Neural crest cell (in vitro differentiated cells): ENCODE measurements at places on chromosomes 4 and X.
A peak's percentile ranks its signal among the peaks of the same experiment; 100 is the strongest.

GRCh38 chr4:27154706-27155105, 294.1 kb downstream of the STIM2 start:
- no peak for DNase-seq
- H3K4me3 ChIP-seq, result no peak overlapping the region
- H3K27me3 ChIP-seq, result no peaks in the 10 kb centered on the region
- H3K36me3 ChIP-seq, result no peaks in the 10 kb centered on the region

DNA sequence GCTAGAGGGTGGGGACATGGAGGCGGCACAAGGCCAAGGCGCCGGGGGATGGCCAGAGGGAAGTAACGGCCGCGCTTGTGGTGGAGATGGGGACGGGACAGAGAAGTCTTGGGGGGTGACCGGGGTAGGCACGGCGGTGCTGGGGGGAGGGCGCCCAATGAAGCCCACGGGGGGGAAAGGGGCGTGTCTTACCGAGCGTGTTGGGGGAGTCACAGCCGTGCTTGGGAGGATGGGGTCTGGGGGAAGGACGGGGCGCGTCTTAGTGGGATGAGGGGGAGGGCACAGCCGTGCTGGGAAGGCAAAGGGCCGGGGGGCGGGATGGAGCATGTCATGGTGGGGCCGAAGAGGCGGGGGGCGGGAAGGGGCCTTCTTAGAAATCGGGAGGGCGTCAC, 952 bp downstream of the ARSD start:
- H3K4me1 ChIP-seq, result peaks cover 23% of the 10 kb centered on the region
- peaks cover 24% of the 10 kb centered on the region for H3K36me3 ChIP-seq
- H3K27me3 ChIP-seq, result no peaks in the 10 kb centered on the region
- DNase-seq, result peak; percentile 63

DNA sequence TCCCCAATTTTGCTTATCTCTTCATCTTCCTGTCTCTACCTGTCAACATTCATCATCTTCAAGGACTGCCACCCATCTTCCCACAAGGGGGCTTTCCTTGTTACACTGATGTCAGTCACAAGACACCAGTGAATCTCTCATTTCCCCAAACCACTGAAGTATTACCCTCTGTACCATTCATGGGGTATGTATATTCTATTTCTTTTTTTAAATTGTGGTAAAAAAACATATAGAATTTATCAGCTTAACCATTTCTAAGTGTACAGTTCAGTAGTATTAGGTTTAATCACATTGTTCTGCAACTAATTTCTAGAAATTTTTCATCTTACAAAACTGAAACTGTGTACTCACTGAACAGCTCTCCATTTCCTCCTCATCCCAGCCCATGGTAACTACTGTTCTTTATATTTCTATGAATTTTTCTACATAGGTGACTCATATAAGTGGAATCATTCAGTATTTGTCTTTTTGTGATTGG, 98.6 kb downstream of the LARP7 start:
- H3K4me3 ChIP-seq, result no peak overlapping the region
- peaks cover 4% of the 10 kb centered on the region for H3K4me1 ChIP-seq
- H3K36me3 ChIP-seq, result no peaks in the 10 kb centered on the region
- no peaks in the 10 kb centered on the region for H3K27me3 ChIP-seq
- H3K27ac ChIP-seq, result no peak overlapping the region
- DNase-seq, result no peak

- no peak overlapping the region for H3K27ac ChIP-seq
- DNase-seq, result no peak
- peaks cover 53% of the 10 kb centered on the region for H3K27me3 ChIP-seq
- no peaks in the 10 kb centered on the region for H3K4me1 ChIP-seq
- H3K36me3 ChIP-seq, result no peaks in the 10 kb centered on the region
- no peak overlapping the region for H3K4me3 ChIP-seq
Observed at GRCh38 chr4:173590697-173591096, 60.7 kb upstream of the HAND2 start.

DNA sequence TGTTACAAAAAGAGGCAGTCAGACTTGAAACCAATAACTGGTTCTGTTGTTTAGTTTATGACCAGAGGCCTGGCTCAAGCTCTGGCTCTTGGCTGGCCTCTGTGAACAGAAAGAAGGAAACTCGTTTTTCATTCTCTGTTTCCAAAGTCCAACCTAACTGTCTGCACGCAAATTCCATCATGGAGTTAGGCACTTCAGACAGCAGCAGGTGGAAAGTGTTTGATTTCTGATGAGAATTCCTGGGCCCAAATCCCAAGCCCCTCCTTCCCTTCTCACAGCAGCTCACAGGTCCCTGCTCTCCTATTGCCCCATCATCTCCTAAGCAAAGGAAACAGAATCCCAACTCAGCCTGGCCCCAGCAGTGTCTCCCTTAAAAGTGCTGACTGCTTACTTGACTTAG, 42.8 kb upstream of the FGF16 start:
- H3K27me3 ChIP-seq, result peaks cover 3% of the 10 kb centered on the region
- no peak overlapping the region for H3K27ac ChIP-seq
- no peak for DNase-seq
- no peak overlapping the region for H3K4me3 ChIP-seq
- no peaks in the 10 kb centered on the region for H3K36me3 ChIP-seq

DNA sequence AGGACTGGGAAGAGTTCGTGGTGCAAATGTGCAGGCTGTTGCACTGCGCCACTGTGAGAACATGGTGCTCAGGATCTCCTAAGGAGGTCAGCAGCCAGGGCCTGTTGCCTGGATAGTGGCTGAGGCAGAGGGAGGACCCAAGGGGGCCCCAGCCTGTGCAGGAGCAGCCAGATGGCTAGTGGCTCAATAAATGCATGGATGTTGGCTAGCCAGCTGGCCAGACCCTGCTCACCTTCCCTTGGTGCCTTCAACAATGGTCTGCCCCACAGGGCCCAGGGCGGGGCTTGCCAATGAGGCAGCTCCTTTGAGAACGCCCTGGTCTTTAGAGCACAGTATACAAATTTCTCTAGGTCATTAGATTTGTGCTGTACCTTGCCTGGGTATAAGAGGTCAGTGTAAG, 67.4 kb downstream of the TNIP2 start:
- no peak overlapping the region for H3K4me3 ChIP-seq
- H3K4me1 ChIP-seq, result no peaks in the 10 kb centered on the region
- no peaks in the 10 kb centered on the region for H3K27me3 ChIP-seq

DNA sequence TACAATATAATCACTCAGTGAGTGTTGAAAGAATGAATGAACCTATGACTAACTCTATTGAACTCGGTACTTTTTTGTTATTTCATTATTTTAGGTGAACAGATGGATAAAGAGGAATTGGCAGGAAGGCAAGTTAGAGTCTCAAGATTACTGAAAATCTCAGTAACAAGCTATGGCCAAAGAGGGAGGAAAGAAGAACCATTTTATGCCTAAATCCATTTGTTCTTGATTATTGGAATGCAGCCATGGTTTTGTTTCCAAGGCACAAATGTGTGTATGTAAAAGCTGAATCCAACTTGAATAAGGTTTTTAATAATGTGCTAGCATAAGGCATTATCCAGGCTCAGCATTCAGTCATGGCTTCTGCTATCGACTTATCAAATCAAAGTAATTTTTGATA, 196.4 kb downstream of the DTHD1 start:
- H3K27ac ChIP-seq, result no peak overlapping the region
- DNase-seq, result no peak
- H3K27me3 ChIP-seq, result peaks cover 2% of the 10 kb centered on the region
- H3K4me3 ChIP-seq, result no peak overlapping the region
- H3K4me1 ChIP-seq, result no peaks in the 10 kb centered on the region
- H3K36me3 ChIP-seq, result no peaks in the 10 kb centered on the region
